ENCODE measurements at places on chromosomes 6 and 20.

DNA sequence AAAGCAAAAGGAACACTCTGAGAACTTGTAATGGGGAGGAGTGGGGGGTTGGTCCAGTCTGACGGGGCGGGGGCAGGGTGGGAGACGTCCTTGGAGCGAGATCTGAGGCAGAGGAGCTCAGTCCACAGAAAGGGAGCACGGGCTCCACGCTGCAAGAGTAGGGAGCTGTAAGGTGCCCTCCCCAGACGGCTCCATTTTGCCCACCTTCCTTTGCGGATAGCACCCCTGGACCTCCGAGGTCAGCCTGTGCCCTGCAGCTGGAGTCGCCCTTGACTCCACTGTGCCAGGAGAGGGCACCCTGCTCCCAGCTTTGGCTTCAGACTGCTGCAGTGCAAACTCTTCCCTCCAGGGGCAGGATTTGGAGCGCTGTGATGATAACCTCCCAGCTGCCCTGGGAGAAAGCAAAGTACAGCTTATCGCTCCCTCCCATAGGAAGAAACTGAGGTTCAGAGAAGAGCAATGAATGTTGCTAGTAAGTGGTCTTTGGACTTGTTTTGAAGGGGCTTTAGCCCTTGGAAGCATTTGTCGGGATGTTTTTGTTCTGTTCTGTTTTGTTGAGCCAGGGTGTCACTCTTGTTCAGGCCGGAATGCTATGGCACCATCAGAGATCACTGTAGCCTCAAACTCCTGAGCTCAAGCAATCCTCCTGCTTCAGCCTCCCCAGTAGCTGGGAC, 9.5 kb upstream of the AHCY start:
- peak; percentile 84 for DNase-seq

- no peak for DNase-seq
Measured at GRCh38 chr6:6622501-6622900, 34.0 kb downstream of the LY86 start.

- DNase-seq: peak; percentile 86
Measured at GRCh38 chr6:125191916-125192609, 38.5 kb downstream of the TPD52L1 start.

DNA sequence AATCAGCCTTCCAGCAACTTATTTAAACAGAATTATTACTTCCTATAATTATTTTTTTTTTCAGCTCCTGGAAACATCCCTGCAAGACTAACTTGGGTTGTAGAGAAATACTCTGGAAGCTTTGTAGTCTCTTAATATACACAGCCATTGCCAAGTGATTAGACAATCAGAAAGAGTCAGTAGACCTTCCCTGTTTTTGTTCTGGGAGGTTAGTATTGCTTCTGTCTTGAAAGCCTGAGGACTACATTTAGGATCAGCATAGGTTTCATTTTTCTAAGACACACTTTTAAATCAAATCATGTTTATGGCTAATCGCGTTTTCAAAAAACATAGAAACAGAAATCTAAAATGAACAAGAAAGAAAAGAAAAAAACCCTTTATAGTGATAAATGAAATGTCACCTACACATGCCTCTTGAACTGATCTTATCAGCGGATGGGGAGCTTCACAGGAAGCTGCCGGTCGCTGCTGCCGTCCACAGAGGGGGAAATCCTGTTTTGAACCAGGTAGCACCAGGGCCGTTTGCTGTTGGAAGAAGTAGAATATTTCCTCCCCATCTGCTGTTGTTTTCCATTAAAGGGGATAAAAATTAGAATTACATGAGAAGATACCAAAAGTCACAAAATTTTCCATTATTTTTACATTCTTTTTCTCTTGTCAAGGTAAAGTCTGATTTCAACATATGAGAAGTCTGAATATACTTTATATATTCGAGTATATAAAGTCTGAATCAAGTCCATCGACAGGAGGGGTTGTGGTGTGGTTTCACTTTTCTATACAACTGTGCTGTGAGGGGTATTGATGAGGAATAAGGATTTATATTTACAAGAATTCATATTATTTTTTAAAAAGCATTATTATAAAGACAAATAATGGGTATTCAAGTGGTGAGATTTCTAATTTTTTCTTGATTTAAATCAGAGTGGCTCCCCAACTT, 94.6 kb downstream of the ARMC2 start:
- DNase-seq: no peak

GRCh38 chr6:49497304-49497703, 2.4 kb upstream of the GLYATL3 start:
- no peak for DNase-seq

GRCh38 chr6:64504503-64504902, 868.9 kb downstream of the PHF3 start:
- peak; percentile 81 for DNase-seq

- DNase-seq: no peak
Measured at GRCh38 chr6:38320358-38320757, 319.4 kb downstream of the BTBD9 start.

DNA sequence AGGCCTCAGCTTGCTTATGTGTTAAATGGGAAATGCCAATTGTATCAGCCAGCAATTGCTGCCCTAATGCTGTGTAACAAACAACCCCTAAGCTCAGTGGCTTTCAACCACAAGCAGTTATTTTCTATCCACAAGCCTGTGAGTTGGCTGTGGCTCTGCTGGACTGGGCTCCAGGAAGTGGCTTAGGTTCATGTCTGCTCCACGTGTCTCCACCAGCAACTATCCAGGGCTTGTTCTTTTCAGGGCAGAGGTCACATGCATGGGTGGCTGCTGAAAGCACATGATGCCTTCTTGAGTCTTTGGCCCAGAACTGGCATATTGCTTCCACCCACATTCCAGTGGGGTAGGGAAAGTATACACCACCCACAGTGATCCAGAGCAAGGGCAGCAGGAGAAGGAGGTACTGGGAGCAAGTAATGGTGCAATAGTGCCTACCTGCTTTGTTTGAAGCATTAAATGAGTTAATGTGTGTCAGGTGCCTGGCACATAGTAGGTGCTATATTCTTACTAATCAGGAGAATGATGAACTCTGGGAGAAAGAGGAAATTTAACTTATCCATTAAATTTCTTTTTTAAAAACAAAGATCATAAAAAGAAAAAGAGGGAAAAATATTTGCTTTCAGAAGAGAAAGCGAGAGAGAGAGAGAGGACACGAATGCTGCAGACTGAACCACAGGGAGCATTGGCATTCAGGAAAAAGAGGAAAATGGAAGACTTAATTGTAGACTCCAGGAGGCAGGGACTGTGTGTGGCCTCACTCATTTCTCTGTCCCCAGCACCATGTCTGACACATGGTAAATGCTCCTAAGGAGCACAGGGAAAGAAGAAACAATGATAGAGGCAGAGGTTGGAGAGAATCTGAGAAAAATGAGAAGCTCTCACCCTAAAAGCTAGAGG, 25.2 kb upstream of the RNF24 start:
- peak; percentile 46 for DNase-seq

- DNase-seq: no peak
Measured at GRCh38 chr20:51437182-51437924, 105.2 kb downstream of the NFATC2 start.

GRCh38 chr6:101853231-101854085, 459.9 kb downstream of the GRIK2 start:
- DNase-seq: no peak

- peak; percentile 65 for DNase-seq
Measured at GRCh38 chr6:154732538-154733182, 556 bp upstream of the SCAF8 start.

DNA sequence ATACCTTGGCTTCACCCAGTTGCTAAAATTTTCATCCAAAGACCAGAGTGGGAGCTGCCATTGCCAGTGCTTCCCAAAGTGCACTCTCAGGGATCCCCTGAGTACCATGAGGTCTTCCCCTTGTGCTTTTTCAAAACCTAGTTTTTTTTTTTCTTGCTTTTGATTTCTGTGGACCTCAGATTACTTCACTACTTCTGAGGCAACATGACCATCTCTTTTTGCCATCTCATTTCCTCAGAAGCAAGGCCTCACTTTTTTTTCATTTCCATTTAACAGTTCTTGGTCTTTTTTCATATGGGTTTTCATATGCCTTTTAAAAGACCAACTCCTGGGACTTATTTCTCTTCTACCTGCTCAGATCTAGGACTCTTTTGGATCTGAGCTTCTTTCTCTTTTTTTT, 64.1 kb upstream of the MMS22L start:
- DNase-seq: no peak

DNA sequence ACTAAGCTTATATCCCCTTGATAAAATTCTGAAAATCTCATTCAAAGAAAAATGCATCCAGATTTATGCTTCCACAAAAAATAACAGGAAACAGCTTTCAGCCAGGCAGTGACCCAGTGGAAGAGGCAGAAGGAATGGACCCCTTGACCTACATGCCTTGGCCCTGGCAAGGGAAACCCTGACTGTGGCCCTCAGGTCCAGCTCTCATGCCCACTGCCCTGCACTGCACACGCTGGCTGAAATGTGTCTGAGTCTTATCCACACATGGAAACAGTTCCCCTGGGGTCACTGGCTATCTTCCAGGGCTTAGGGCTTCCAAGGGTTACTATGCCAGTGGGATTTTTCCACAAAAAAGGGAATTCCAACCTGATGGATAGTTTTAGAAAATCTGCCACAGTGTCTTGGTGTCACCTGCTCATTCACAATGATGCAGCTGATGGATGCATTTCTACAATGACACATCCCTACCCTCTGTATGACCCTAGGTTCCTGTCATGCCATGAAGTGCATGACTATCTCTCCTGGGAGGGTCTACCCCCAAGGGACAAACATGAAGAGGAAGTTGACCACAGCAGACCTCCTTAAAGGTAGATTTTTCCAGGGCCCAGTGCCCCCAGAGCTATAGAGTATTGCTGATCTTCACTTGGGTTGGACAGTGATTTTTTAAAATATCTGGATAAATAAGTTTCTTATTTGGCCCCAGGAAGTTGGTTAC, 121.9 kb upstream of the CD93 start:
- no peak for DNase-seq

DNA sequence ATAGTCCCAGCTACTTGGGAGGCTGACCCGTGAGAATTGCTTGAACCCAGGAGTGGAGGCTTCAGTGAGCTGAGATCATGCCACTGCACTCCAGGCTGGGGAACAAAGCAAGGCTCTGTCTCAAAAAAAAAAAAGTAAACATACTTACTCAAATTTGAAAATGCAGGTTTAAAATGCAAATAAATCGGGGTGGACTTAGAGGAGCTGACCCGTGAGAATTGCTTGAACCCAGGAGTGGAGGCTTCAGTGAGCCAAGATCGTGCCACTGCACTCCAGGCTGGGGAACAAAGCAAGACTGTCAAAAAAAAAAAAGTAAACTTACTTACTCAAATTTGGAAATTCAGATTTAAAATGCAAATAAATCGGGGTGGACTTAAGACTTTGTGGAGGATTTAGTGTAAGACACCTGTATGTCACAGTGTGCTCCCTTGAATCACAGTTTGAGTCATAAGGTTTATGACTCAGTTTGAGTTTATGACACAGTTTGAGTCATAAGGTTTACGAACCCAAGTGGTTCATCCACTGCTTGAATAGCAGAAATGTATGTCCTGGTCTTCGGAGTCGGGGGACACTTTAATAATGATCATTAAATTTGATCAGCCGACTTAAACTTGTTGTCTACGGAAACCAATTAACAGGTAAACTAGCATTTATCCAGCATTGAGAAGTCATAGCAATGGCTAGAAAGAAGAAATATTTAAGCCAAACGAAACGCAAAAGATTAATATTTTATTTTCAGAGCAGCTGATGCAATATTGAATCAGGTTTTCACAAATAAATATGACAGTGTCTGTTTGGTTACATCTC, 6.8 kb upstream of the MRPS10 start:
- peak; percentile 88 for DNase-seq

DNA sequence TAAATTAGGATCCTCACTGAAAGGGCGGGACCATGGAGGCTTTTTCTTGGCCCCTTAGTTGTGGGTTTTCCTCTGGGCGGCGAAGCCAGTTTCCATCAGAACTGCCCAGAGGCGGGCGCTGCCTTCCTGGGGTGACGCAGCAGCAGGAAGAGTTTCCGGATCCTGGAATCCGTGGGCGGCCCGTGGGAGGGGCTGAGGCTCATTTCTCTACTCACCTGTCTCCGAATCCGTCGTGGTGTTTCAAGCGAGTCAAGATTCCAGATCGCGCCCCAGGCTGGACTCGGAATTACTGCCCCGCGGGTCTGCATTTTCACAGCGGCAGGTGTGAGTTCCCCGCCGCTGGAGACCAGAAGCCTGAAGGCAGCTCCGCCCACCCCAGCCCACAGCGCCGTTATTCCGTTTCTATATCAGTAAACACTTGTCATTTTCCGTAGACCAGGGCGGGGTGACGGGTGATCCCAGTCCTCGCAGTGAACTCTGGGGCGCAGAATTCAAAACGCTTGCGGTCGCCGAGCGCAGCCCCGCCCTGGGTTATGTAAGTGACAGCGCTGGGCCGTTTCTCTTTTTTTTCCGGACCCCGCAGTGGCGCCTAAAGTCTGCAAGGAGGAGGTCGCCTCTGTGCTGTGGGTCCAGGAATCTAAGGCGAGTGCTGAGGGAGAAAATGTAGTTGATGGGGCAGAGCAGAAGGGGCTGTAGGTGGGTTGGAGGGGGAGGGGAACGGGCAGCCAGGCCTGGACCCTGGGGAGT, 27.2 kb upstream of the POU5F1 start:
- DNase-seq: peak; percentile 75

DNA sequence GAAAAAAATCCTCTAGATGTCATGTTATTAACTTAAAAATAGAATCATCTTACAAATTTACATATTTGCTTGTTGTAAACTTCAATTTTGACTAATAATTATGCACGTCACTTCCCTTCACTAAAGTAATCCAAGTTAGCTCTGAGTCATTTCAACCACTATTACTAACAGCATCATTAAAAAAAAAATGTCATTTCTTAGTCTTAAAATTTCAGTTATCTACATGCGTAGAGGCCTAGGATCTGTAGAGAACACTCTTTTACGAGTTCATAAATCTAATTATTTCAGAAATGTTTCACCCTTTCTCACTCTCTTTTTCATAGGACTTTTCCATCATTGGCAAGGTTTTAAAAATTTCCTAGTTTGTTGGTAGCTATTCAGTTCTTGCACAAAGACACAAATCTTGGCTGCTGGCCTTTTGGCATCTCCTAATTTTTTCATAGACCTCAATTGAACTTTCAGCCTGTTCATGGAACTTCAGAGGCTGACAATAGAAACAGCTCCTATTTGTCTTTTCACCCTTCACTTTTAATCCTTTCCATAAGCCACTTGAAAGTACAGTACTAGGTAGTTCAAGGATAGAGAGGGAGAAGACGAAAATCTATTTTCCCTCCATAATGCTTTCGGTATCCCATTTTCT, 61.5 kb downstream of the OGFRL1 start:
- peak; percentile 73 for DNase-seq
